ENCODE measurements at places on chromosomes 3 and 15. TPM values are rescaled to one million over a fixed set of nuclear protein-coding genes. Genes with fewer than 3 reads are reported as not detected.

GAP43 gene
- not detected for total RNA-seq

CCR4 gene
- total RNA-seq, result 0.04 TPM

ROPN1B gene
- not detected for total RNA-seq

CKMT1A gene
- total RNA-seq, result 2.9 TPM

TMEM108 gene
- total RNA-seq, result not detected

PPCDC gene
- total RNA-seq, result 20.1 TPM

CCR1 gene
- not detected for total RNA-seq

CFAP100 gene
- total RNA-seq, result not detected

C3orf85 gene
- not detected for total RNA-seq

CNTN6 gene
- total RNA-seq, result not detected

SNUPN gene
- 30.5 TPM for total RNA-seq

PDZRN3 gene
- not detected for total RNA-seq

GRAMD2A gene
- 0.12 TPM for total RNA-seq

PCCB gene
- total RNA-seq, result 29.9 TPM

SEMA3G gene
- total RNA-seq, result 0.04 TPM

EPM2AIP1 gene
- 6.3 TPM for total RNA-seq

TEX9 gene
- total RNA-seq, result 4.7 TPM

SLC24A5 gene
- not detected for total RNA-seq

ARGFX gene
- total RNA-seq, result not detected

EFCC1 gene
- total RNA-seq, result not detected

SLC51B gene
- 16.8 TPM for total RNA-seq

GOLGA6L10 gene
- total RNA-seq, result 0.78 TPM

CLDN11 gene
- 0.21 TPM for total RNA-seq

LRRC31 gene
- total RNA-seq, result not detected

PPIB gene
- total RNA-seq, result 825 TPM

OR5K2 gene
- total RNA-seq, result not detected

DNASE1L3 gene
- not detected for total RNA-seq

C3orf70 gene
- 0.02 TPM for total RNA-seq

PPP1R14D gene
- total RNA-seq, result 0.33 TPM

PCNP gene
- total RNA-seq, result 101 TPM

IQCH gene
- total RNA-seq, result 1.8 TPM

B3GALNT1 gene
- total RNA-seq, result 0.08 TPM

WDR49 gene
- not detected for total RNA-seq

CCDC80 gene
- total RNA-seq, result 61.9 TPM

LMAN1L gene
- total RNA-seq, result not detected

CORO2B gene
- 4.1 TPM for total RNA-seq

THPO gene
- 0.15 TPM for total RNA-seq

GOLGA8G gene
- not detected for total RNA-seq

DAZL gene
- total RNA-seq, result not detected

GRM2 gene
- total RNA-seq, result 0.13 TPM

MESP2 gene
- 0.42 TPM for total RNA-seq

GP9 gene
- not detected for total RNA-seq

FES gene
- total RNA-seq, result 0.43 TPM

TPRA1 gene
- 53.1 TPM for total RNA-seq

ACP3 gene
- total RNA-seq, result 0.08 TPM

SRP14 gene
- 272 TPM for total RNA-seq

CCDC39 gene
- total RNA-seq, result not detected

ROBO1 gene
- 14.4 TPM for total RNA-seq

SYNM gene
- total RNA-seq, result 37.2 TPM

NRG4 gene
- 1.3 TPM for total RNA-seq

MAP6D1 gene
- 7.4 TPM for total RNA-seq

PP2D1 gene
- not detected for total RNA-seq
